NB4 (cell line): ENCODE measurements at places on chromosomes 7 and 10.

DNA sequence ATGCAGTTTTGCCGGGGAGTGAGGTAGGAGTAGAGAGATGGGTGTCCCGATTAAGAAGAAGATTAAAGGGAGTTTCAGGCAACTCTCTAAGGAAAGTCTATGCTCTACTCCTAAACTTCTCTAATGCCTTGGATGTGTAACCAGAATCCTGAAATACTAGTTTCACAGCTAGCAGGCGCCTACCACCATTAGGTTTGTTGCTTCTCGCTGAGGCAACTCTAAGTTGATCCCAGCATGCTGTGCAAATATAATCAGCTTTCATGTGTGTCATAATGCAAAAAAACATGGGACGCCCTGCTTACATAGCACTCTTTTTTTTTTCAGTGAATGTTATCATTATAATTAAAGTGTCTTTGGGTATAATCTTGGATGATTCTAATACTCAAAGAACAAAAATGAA, 50.4 kb upstream of the FAM3C start:
- no peak for DNase-seq

- DNase-seq = no peak
These were observed 509.2 kb downstream of the TCERG1L start for GRCh38 chr10:130802301-130802700.

DNA sequence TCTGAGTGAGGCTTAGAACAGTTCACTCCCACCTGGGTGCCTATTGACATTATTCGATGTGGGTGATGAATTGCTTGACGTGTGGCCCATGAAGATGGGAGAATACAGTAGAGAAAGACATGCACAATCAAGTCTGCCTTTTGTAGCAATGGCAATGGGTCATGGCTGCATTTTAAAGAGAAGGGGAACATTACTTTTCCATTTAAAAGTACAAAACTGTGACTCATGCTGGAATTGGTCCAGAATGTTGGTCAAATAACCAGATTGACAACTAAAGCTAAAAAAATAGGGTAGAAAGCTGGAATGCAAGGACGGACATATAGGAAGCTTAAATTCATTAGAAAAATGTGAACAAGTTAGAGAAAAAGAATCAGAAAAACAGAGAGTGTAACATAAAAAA, 104.1 kb upstream of the SLC25A13 start:
- DNase-seq = no peak

- no peak for DNase-seq
These were observed 385.5 kb upstream of the PFKP start for GRCh38 chr10:2681891-2682290.

DNA sequence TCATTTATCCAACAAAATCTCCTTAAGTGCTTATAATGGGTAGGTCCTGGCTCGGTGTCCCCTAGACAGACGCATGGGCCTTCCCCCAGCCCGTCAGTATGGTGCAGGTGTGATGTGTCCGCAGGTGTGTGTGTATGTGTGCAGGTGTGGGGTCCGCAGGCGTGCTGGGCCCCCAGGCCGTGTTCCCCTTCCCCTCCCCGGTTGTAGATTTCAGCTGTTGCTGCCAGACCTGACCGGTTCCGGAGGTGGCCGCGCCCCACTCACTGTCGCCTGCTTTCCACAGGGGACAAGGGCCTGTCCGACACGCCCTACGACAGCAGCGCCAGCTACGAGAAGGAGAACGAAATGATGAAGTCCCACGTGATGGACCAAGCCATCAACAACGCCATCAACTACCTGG, 50.5 kb downstream of the FIGNL1 start:
- no peak for DNase-seq

DNA sequence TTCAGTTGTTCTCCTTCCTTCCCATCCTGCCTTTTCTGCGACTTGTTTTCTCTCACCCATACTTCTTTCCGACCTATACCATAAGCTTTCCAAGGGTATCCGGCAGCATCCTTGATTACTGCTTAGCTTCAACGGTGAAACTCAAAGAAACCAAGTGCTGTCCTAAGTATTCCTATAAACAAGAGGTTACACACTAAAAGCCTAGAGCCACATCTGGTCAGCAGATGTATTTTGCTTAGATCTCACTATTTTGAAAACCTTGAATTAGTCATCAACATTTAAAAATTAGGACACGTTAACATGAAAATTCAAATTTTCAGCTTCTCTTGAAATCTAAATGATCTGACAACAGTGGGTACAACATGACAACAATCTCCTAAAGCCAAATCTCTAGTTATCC, 20.0 kb downstream of the ARHGAP21 start:
- no peak for DNase-seq

DNA sequence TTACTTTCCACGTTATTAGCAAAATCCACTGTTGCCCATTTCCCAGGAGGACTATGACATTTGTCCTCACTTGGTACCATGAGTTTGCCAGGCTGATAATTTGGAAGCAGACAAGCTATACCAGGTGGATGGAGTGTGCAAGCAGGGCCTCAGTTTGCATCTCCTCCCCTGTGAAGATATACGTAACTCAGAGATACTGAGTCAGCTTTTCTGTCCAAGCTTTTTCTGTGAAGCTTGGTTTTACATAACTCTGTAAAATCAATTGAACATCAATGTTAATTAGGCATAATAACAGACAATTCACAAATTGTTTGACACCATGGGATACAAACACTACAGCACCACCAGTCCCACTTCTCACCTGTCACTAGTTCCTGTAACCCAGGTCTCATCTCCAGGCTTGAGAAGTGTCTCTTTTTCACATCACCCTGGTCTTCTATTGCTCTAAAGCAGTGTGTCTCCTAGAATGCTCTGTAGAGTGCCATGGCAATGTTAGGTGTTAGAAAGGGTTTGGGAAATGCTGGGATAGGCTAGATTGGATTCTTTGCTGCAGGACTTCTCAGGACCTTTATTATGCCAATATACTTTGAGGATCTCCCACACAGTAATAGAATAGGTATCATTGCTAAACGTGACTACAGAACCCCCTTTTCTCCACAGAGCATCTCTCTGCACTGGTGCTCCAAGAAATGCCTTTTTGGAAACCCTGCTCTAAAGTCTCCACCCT, 13.7 kb downstream of the FFAR4 start:
- no peak for DNase-seq

GRCh38 chr7:127893547-127893946, 137.7 kb downstream of the LRRC4 start:
- no peak for DNase-seq

DNA sequence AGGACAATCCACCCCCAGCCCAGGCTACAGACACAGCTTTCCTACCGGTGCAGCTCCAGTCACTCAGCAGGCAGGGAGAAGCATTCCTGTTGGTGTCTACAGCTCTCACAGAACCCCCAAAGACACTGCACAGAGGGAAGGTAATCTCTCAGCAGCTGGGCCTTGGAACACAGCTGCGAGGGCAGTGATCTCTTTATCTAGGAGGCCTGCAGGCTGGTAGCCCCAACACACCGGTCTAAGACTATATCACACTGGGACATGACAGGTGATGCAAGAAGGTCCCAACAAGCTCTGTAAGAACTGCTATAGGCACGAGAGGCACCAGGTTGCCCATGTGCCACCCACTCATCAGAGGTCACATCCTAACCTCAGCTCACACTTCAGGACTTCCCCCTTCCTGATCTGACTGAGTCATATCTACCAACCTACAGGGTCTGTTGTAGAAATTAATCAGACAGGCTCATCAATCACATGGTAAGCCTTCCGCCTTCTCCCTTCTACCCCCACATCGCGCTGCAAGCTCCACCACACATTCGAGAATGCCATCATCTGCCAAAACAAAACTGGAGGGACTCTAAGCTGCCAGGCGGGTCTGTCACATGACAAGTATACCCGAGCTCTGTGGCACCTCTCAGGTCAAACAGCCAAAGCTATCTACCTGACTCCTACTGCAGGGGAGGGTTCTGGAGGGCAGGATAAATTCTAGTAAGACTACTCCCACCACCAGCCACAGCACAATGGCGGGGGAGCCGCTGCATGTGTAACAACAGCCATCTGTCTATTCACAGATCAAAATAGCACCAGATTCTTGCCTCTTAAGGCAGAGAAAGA, 26.1 kb downstream of the FAM53B start:
- peak; percentile 86 for DNase-seq

DNA sequence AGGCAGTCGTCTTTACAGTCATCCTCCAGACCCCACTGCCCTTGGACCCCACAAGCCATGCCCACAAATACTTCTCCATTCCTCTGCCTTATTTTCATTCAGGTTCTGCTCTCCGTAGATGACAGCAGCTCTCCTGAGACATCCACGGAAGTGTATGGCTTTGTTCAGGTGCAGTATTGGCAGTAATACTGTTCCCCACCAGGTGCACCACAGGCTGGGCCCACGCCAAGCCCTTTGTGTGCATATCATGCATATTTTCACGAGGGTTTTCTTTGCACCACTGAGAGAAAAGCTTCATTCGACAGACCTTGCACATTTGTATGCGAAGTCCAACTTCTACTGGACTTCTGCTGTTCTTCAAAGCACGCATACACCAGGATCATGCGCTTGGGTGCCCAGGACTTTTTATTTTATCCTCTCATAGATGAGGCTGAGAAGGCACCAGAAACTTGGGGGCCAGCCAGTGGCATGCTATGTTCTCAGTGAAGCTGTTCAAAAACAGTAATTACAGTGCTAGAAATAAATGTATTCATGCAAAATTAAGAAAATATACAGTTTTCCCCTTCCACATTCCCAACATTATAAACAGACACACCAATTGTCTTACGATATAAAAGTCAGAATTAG, 37.8 kb upstream of the PITRM1 start:
- DNase-seq = no peak

DNA sequence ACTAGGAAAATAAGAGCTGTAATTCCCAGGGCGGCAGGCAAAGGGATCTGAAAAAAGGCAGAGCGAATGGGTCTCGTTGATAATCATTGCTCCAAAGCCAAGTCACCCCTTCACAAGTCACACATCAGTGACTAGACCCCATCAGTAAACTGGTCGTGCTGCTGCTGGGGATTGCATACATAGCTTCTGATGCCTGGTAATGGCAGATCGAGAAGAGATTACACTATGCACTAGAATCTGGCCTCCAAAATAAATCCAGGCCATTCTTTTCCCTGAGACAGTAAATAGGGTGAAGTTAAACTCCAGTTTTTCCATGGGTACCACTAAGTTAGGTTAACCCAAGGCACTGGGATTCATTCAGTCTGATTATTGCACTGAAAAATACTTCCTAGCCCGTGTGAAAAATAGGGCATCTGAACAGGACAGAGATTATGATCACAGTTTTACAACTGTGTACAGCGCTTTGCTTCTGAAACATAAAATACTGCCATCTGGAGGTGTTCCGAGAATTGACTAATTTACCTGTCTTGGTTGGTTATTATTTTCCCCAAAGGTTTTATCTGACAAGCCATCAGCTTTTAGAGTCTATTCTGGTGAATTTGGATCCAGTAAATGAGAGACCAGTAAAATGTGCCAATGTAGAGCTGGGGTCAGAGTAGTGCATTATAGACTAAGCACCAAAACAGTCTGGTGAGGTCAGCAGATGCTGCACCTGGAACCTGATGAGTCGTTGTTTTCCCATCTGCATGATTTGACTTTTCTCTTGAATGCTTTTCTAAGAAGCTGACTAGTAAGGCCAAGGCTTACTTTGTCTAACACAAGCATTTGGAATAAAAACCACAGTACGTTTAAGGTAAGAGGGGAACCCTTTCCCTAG, 82.9 kb upstream of the AFAP1L2 start:
- DNase-seq = no peak

- DNase-seq = no peak
These were observed 105.3 kb downstream of the CXCL12 start for GRCh38 chr10:44279426-44280126.

DNA sequence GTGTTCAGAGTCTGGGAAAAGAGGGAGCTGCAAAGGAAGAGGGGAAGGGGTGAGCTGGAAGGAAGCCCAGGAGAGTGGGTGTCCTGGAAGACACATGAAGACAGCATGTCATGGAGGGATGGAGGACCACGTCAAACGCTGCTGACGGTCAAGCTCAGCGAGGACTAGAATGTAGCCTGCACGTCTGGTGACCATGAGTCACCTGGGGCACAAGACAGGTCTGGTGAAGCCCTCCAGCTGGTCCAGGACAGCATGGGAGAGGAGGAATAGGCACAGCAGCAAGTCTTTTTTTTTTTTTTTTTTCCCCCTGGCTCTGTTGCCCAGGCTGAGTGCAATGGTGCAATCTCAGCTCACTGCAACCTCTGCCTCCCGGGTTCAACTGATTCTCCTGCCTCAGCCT, 19.6 kb upstream of the AMZ1 start:
- DNase-seq = no peak

GRCh38 chr7:27586825-27587224, 75.9 kb downstream of the HIBADH start:
- no peak for DNase-seq
